ENCODE measurements at places on chromosomes 1 and 21.

GRCh38 chr1:184790642-184791549 lies 36.2 kb upstream of the EDEM3 start:
- no peak for DNase-seq

DNA sequence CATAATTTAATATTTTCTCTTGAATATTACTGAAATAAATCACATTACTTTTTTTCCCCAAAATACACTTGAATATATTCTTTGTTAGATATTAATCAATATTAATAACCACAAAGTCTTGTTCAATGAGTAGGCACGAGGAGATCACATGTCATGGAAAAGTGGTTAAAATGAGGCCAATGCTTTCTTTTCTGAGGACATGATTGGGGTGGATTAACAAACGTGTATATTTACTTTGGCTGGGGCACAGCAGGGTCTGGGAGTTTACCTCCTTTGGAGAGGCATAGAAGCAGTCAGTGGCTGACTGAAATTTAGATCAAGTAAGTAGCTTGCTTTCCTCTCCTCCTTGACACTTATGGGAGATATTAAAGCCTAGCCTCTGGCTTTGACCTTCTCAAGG lies 664.3 kb upstream of the B3GALT2 start:
- DNase-seq: no peak

DNA sequence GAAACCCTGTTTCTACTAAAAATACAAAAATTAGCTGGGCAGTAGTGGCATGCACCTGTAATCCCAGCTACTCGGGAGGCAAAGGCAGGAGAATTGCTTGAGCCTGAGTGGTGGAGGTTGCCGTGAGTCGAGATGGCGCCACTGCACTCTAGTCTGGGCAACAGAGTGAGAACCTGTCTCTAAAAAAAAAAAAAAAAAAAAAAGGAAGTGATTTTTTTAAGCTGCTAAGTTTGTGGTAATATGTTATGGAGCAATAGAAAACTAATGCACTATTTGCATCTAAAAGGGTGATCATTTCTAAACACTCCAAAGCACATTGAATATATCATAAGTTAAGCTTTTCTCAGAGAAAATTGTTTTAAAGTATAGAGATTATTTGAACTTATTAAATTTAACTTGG lies 244.8 kb upstream of the SPAG17 start:
- DNase-seq: no peak

- DNase-seq: no peak
Observed at GRCh38 chr1:160607011-160607671, 27.8 kb upstream of the CD84 start.

All from cerebellar nuclear complex (tissue), 1 donor.